ENCODE measurements at places on chromosomes 6 and 20.

DNA sequence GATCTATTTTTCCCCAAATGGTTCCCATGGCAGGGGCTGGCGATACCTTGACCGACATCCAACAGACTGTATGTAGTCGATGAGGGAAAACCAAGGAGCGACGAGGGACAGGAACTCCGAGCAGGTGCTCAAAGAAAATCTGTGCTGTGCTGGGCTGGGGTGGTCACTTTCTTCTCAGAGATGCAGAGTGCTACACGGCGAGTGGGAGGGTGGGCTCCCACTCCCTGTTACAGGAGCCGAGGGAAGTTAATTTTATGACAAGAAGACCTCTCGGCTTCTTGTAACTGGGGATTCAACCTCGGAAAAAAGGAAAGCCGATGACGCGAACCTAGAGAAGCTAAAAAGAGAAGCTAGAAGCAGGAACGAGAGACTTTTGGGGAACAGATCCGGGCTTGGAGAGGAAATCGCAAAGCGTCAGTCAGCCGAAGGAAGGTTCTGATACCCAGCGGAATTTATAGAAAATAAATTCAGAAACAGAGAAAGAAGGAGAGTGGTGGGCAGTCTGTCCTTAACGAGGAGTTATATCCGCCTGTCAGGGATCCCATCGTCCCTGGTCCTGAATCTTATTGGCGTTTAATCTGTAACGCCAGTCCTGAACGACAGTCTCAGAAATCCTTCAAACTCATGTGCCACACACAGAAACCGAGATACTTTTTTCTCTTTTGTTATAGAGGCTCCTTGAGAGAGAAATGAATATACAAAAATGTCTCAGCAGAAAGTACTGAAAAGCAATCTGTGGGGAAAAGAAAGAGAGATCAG is 84.6 kb upstream of the ZNF322 start:
- no peak for DNase-seq

DNA sequence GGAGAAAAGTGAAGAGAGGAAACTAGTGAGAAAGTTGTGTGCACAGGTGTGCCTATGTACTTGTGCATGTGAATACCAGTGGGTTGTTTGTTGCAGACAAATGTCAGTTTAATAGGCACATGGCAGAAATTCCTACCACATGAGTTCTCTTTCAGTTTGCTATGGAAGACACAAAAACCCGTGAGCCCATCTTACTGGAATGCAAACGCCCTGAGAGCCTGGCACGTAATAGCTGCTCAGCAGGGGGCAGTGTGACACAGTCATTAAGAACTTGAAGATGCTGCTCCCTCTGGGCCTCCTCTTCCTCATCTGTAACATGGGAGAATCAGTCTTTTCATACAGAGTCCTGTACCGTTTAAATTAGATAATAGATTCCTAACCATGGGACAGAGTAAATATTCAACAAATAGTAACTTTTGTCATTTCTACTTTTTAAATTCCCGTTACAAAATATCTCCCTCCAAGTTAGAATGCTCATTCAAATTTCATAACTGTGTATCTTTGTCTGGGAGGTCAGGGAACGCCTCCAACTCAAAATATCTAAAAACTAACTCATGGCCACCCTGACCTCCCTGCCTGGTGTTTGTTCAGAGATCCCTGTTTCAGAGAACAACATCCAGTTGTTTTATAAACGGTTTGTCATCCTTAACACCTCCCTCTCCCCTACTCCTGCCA is 802.9 kb downstream of the MAFB start:
- peak; percentile 93 for DNase-seq

DNA sequence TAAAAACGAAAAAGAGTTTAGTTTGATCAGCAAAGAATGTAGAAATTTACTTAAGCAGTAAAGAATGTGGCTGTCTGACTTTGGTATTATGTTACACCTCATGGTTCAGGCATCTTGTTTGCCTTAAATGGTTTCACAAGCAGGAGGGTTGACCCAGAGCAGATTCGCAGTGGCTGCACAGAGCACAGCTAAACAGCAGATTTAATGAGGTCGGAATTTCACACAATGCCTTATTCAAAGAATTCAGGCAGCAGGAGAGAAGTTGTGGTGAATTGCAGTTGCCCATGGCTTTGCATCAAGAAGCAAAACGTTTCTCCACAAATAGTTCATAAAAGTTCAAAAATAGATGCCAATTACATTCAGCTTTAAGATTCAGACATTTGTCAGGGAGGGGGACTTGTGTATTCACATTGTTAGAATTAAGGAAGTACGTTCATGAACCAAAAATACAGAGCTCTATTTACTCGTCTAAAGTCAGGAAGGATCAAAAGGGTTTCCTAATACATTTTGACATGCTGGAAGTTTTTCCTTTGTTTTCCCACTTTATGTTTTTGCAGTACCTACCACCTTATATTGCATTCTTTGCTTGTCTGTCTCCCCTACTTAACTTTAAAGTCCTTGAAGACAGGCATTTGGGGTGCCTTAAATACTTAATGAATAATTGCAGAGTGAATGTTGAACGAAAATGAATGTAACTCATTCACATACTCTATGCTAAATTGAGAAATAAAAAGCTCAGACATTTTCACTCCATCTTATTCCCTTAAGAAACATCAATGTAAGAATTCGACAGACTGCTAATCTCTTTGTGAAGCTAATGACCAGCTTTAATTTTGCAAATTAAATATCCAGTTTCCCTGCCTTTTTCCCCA is 1163.6 kb upstream of the CITED2 start:
- DNase-seq: peak; percentile 100

GRCh38 chr20:50019466-50020256 is 36.9 kb downstream of the SNAI1 start:
- DNase-seq: no peak

DNA sequence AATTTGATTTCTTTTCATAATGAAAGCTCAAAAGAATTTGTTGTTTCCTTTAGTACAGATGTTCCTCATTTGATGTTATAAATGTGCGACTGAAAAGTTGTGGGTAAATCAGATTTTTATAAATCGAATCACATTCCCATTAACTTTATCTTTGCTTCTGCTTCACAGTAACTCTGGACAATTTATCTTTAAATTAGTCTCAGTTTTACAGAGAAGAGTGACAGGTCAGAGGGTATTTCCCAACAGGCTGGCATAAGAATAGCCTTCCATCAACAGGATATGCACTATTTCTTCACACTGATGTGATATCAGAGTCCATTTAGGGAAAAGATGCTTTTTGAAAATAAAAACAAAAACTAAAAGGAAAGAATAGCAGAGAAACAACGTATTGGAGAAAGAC is 286.9 kb downstream of the FRK start:
- no peak for DNase-seq

DNA sequence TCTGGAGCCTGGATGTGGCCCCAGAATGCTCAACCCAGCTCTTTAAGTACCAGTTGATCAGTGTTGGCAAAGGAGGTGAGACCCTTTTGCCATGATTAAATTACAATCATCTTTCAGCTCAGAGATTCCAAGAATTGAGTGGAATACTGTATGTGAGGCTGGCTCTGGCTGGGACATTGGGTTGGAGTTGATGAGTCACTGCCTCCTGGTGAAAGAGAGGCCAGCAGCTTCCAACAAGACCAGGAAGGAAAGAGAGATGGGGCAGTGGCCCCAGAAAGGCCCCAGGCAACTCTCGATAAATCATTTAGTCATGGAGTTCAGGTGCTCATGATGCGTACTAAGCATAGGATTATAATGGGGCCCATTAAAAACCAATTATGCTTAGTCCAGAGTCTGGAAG is 2.1 kb downstream of the TGM6 start:
- peak; percentile 27 for DNase-seq

DNA sequence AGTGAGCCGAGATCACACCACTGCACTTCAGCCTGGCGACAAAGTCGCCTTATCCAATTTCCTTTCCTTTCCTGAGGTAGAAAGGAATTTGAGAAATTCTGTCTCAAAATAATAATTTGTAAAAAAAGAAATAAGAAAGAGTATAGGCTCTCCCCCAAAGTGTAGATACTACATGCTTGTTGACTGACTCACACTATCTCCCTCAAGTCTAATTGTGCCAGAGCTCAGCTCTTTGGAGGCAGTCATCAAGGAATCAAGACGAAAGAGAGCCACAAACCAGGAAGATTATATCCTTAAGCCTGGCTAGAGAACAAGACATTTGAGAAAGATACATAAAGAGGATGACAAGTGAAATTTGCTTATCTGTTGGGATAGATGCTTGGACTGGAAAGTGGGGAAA is 3.7 kb upstream of the FKBPL start:
- DNase-seq: peak; percentile 80

- DNase-seq: no peak
Measured at GRCh38 chr20:59246691-59247400, 53.6 kb upstream of the EDN3 start.

- DNase-seq: peak; percentile 97
Measured at GRCh38 chr20:24672886-24673677, 203.7 kb downstream of the SYNDIG1 start.

DNA sequence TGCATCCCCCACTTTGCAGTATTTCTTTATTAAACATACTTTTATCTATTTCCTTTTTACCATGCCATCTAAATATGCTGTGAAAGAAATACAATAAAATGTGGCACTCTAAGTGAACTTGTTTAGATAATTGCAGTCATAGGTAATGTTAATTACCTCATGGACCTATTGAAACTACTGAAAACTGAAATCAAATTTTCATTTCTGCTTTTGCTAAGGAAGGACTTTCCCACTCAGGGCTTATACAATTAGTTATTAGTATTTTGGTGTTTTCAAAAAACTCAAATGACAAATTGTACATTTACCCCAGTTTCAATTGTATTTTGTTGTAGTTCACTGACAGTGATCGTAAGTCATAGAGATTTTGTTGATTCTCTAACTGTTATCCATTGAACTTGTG is 88.4 kb downstream of the ID4 start:
- DNase-seq: no peak

DNA sequence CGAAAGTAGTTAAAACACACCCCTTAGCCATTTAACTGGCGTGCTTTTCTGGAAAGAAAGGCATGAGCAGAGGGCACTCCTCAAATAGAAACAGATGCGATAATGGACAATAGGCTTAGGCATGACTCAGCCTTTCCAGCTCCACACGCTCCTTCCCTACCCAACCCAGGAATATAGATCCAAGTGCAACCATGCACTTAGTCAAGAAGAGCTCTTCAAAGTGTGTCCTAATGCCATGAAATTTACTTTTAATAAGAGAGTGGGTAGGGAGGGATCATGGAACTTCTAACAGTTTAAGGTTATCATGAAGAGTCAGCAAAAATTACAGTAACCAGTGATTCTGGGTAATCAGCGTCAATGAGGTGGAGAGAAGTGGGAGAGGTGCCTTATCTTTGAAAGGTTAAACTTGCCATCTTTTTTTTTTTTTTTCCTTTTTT is 2.4 kb upstream of the EFHC1 start:
- peak; percentile 65 for DNase-seq

GRCh38 chr6:20814494-20814893 is 280.2 kb downstream of the CDKAL1 start:
- DNase-seq: no peak

DNA sequence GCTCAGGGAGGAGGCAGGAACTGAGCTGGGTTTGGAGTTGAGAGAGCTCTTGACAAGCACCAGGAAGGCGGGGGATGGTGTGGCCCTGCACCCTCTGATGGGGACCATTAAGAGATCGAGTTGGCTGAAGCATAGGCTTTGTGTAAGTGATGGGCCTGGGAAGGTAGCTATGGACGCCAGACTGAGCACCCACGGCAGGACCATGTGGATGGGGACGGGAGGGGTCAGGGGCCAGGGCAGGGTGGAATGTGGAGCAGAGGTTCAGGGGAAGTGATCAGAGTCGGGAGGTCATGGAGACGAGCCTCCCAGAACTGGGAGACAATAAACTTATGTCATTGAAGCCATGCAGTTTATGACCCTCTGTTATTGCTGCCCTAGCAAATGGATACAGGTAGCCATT is 81.7 kb downstream of the PLG start:
- DNase-seq: no peak

DNA sequence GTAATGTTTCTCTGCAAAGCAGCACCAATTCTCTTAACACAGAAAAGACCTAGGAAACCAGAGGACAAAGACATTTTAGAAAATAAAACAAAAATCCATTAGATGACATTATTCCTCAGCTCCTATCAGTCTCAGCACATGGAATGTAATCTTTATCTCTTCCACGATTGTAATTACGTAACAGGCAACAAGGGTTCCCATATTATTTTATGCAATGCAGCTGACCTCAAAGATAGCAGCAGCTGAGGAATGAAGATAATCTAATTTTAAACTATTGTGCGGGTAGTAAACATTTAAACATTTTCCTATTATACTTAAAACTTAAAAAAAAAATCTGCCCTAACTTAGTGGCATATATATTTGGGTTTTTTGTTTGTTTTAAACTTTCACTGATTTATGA is 33.0 kb upstream of the PTCHD4 start:
- DNase-seq: no peak

DNA sequence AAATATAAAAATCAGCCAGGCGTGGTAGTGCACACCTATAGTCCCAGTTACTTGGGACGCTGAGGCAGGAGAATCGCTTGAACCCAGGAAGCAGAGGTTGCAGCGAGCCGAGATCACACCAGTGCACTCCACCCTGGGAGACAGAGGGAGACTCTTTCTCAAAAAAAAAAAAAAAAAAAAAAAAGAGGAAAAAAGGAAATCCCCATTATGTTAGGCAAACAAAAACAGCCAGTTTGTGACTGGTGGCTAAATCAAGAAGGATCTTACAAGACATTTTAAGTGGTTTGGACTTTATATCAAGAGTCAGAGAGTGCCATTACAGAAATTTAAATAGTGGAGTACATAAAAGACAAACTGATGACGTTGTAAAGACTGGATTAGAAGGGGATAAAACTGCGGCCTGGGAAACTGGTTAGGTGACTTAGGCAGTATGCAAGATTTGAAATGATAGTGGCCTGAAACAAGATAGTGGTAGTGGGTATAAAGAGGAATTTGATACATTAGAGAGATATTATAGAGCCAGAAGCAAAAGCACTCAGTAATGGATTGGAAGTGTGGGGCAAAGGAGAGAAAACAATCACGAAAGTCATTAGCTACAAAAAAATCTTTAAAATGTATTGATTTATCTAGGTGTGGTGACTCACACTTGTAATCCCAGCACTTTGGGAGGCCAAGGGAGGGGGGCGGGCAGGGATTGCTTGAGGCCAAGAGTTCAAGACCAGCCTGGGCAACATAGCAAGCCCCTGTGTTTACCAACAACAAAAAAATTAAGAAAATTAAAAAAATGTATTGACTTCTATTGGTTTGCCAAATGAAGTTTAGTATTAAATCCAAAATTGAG is 1.7 kb upstream of the MYO6 start:
- no peak for DNase-seq

GRCh38 chr6:112579601-112580000 is 232.5 kb downstream of the RFPL4B start:
- DNase-seq: peak; percentile 56

GRCh38 chr6:43800746-43801494 is 30.9 kb downstream of the VEGFA start:
- no peak for DNase-seq

- no peak for DNase-seq
Measured at GRCh38 chr6:140275725-140276124, 901.3 kb upstream of the CITED2 start.

All from fibroblast of skin of right biceps (primary cell).